ENCODE measurements at places on chromosomes 4 and X. TPM values are rescaled to one million over a fixed set of nuclear protein-coding genes. Genes with fewer than 3 reads are reported as not detected.

- DNase-seq = no peak
Observed at GRCh38 chrX:47456080-47456479, 26.9 kb downstream of the ZNF41 start.

DNA sequence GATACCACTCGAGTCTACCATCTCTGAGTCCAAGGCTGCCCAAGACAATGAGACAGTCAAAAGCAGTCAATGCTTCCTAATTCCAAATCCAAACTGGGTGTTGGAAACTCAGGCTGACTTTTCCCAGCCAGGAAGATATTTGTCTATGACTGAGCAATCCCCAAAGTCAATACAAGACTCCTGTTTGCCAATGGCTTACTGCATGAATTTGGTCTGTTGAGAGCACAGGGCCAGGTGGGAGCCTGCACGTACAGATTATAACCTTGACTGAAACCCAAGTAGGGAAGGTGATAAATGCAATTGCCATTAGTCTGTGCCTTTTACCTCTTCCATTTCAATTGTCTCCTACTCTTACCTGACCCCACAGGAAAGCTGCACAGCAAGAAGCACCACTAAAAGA, 72.6 kb upstream of the PPARGC1A start:
- no peak for DNase-seq

DNA sequence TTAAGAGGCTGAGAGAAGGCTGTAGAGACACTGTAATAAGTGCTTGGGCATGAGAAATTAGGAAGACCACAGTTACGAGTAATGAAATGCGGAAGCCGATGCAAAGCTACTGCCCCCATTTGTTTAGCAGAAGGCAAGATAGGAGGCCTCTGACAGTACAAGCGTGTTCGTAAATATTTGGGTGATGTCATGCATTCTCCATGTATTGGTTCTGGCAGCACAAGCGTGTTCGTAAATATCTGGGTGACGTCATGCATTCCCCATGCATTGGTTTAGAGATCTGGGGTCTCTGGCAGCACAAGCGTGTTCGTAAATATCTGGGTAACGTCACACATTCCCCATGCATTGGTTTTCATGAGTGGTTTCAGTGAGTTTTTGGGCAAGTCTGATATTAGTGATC, 661.5 kb upstream of the FRG1 start:
- no peak for DNase-seq

DTHD1 gene
- total RNA-seq = not detected

DNA sequence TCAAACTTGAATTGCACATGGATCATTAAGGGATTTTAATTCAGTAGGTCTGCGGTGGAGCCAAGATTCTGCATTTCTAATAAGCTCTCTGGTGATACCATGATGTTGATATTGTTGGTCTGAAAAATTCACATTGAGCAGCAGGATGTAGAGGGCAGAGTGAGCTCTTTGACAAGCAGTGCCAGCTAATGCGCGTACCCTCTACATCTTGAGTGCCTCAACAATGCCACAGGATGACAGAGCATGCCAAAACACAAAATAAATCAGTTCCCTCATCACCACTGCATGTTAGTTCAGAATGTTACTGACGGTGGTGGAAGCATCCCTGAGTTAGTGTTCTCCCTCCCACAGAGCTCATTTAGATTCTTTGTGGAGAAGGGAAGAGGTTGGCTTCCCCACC, 23.5 kb downstream of the IL1RAPL1 start:
- no peak for DNase-seq

- no peak for DNase-seq
Observed at GRCh38 chrX:129732857-129733256, 5.9 kb upstream of the XPNPEP2 start.

HTN3 gene
- 0.80 TPM for total RNA-seq

RHOXF1 gene
- total RNA-seq = not detected

PAK3 gene
- not detected for total RNA-seq

- DNase-seq = no peak
Observed at GRCh38 chr4:148283665-148284064, 158.5 kb downstream of the NR3C2 start.

SSX2B gene
- not detected for total RNA-seq

IL13RA2 gene
- total RNA-seq = 1.7 TPM

GRCh38 chr4:186981161-186981560, 257.5 kb upstream of the FAT1 start:
- DNase-seq = no peak

ARHGAP10 gene
- total RNA-seq = 19.1 TPM

SMPX gene
- total RNA-seq = not detected

DNA sequence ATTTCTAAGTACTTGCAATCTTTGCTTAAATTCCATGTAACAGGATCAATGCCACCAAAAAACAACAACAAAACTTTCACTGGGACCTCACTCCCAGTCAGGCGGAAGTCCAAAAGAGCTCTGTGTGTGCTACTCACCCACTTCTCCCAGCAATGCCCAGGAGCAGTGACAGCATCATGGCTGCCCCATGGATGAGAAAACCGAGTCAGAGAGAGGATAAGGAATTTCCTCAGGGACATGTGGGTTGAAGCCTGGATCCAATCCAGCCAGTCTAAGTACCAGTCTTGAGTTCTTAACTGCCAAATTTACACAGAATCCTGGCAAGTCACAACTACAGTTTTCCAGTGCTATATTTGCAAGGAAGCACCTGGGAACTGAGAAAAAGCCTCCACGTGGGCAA, 64.5 kb downstream of the STX18 start:
- DNase-seq = no peak

- no peak for DNase-seq
Observed at GRCh38 chr4:185328586-185328985, 67.1 kb downstream of the LRP2BP start.

All from HT1080 (cell line).